NCI-H187 treated with DMSO at 0.1 percent for 48 hours (cell line): ENCODE measurements at places on chromosomes 13 and 19.

DNA sequence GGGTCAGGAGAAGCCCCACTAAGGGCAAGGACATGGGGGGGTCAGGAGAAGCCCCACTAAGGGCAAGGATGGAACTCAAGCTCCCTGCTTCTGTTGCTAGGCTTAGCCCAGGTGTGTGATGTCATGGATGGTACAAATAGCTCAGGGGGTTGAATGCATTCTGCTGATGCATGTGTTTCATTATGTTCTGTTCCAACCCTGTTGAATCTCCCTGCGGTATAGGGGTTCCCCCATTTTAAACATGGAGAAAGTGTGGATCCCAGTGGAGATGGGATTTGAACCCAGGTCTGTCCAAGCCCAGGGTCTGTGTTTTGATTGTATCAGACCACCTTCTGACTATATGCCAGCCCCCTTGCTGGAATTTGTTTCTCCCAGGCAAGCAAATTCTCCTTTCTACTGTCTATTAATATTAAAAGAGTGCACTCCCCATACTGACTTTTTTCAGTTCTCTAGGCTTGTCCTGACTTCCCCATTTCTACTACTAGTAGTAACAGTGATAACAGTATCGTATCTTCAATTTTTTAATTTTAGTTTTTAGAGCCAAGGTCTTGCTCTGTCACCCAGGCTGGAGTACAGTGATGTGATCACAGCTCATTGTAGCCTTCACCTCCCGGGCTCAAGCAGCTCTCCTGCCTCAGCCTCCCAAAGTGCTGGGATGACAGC, 6.7 kb downstream of the ZNF865 start:
- DNase-seq: no peak

DNA sequence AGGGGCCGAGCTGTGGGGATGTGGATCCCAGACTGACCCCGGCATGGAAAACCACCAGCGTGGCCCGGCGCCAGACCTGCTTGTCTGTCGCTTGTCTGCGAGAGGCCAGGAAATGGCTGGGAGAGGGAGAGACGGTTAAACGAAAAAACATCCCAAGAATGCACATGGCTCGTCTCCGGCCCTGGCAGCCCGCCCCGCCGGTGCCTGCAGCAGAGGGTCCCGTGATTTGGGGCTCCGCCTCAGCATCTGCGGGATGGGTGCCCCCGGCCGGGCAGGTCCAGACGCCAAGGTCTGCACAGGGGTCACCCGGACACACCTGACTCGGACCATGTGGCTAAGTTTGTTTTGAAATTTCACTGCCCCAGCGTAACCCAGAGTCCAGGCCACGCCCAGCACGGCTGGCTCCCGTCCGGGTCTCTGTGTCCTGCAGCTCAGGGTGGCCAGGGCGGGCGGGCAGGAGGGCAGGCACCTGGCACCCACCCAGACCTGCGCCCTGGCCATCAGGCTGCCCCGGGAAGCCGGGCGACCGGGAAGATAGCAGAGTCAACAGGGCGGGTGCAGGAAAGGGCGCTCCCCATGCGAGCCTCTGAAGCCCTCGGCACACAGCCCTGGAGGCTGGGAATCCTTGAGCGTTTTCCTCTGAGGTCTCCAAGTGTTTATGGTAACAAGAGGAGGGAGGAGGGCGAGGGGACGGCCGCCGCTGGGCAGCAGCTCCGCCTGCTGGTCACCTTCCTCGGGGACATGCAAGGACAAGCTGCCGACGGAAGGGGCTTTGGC, 103.2 kb downstream of the GADD45B start:
- no peak for DNase-seq

DNA sequence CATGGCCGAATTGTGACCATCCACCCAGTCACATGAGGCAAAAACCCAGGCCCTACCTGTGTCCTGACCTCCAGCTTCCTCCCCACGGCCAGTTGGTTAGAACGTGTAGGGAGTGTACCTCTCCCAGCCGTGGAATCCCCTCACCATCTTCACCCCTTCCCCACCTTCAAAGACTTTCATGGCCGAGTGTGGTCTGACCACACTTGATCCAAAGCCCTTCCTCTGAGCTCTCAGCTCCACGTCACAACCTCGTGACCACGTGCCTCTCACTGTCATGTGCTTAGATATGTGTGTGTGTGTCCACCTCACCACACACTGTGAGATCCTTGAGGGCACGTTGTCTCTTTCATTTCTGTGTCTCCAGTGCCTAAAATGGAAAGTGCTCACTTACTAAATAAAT, 48.6 kb upstream of the UBE2L5 start:
- no peak for DNase-seq

DNA sequence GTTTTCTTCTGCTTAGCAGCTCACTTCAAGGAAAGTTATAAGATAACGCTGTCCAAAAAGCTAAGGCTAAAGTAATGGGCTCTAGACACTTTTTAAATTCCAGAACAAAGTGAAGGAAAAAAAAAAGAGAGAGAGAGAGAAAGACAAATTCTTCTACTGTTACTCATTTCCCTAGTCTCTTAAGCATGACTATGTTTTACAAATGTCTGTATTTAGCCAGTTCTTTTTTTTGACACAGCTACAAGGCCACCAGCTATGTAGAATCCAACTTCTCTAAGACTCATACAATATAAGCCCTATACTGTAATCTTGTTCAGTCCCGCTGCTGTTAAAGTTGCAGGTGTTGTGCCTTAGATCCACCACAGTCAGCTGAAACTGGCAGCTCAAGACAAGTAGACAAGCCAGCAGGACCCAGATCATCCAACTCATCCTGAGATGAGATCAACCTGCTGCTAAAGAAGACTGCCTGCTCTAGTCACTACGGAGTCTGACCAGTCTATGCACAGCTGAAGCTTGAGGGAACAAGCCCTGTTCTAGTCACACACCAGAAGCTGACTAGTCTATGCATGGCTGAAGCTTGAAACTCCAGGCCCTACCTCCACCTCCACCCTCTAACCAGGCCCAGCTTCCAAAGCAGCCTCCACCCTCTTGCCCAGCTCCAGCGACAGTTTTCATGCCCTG, 10.3 kb upstream of the ZNF83 start:
- DNase-seq: no peak

GRCh38 chr19:34173193-34173956, 1.1 kb downstream of the LSM14A start:
- DNase-seq: no peak

- DNase-seq: no peak
Observed at GRCh38 chr13:37138169-37138568, 32.7 kb upstream of the CSNK1A1L start.

DNA sequence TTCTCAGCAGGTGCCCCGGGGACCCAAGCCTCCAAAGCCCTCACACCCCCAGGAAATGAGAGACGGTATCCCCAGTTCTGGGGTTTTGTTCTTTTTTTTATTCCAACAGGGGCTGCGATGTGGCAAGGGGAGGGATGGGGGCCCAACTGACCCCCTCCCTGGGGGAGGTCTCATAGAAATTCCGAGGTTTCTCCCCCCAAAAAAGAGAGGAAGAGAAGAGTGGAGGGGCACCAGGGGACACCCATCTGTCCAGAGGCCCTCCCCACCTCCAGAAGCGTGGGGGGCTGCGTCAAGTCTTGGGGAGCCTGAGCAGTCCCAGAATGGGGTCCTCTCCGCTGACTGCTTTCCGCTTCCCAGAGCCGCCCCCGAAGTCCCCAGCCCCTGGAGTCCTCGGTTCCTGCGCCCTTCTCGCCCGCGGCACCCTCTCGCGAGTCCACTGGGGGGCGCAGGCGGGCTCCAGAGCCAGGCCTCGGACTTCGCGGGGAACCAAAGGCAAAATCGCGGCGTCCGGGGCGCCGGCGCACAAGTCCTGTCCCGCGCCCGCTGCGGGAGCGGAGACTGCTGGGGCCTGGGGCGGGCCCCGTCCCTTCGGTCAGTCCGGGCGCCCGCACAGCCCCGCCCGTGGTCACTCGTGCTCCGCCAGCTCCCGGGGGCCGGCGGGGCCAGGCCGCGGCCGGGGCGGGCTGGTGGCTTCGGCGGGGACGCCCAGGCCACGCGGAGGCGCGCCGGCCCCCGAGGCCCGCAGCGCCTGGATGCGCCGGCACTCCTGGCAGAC, 4.4 kb upstream of the ATP1A3 start:
- no peak for DNase-seq

DNA sequence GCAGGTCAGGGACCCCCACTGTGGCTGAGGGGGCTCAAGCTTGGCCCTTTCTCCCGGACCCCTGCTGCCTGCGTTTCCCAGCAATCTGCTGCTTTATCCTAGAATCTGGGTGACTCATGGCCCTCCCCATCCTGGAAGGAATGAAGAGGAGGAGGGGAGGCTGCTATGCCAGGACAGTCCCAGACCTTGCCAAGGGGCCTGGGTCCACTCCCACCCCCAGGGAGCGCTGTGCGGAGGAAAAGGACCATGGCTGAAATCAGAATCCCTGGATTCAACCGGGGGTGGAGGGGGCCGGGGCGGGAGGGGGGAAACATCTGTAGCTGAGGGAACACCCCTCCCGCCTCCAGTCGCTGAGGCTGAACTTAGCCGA, 20.5 kb downstream of the ZNF114 start:
- no peak for DNase-seq

DNA sequence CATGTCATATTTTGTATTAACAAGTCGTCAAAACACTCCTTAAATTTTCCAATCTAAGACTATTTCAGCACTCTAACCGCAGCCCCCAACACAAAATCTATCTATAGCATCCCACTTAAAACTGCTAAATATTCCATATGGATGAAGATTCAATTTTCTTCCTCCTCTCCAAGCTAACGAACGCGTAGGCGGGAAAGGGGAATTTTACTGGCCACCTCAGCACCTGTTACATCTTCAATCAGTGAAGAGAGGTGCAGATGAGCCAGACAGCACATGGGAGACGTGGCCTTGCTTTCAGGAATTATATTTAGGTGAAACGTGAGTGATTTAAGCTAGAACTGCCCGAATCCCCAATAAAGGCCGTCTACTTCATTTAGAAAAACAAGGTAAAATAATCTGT, 1.1 kb downstream of the RBM26 start:
- DNase-seq: no peak

DNA sequence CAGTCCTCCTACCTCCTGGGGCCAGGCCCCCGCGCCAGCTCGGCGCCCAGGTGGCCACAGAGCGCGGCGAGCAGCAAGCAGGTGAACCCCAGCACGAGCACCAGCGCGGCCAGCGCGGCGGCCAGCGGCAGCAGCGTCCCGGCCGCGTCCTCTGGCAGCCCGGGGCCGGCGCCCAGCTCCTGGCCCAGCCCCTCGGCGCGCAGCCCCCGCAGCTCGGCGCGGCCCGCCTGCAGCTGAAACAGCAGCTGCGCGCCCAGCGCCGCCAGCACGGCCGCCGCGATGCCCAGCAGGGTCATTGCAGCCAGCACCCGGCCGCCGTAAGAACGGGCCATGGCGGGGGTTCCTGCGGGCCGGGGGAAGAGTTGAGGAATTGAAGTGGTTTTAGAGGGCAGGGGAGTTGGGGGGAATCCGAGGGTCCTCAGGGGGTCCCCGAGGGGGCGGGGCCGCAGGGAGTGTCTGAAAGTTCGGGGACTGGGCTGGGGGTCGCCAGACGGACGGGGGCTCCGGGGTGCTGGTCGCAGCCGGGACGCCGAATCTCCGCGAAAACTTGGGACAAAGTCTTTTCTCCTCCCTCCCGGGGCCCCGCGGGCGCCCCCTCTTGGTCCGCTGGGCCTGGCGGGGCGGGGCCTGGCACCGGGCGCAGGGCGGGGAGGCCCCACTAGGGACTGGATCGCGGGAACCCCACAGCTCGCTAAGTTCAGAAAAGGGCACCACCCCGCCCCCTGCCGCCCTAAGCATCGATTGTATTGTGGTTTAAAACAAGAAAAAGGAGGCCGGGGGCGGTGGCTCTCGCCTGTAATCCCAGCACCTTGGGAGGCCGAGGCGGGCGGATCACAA, at the start of gene TMEM221:
Gene TMEM221 (minus strand): TSS at position 538 of the 837 bp plus-strand sequence. CDS start 206 bp downstream, at position 332.
- no peak for DNase-seq

GRCh38 chr19:46515879-46516350, 20.2 kb upstream of the PNMA8B start:
- no peak for DNase-seq

DNA sequence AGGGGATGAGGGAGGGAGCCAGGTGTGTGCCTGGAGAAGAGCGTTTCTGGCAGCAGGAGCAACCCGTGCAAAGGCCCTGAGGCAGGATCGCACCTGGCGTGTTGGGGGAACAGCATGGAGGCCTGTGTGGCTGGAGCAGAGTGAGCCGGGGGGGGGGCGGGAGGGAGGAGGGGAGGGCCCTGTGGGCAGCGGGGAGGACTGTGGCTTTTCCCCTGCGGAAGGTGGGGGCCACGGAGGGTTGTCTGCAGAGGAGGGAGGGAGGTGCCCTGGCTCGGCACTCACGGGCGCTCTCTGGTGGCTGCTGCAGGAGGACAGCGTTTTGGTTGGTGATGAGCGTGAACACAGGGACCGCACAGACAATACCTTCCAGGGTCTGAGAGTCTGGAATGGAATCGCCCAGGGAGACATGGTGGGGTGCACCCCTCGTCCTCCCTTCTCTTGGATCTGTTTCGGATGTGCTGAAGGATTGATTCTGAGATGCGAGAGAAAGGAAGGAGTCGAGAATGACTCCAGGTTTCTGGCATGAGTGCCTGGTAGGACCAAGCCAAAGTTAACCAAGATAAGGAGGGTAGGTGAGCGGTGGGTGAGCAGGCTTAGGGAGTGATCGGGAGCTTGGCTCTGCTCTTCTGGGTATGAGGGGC, 6.5 kb downstream of the RAB11B start:
- DNase-seq: no peak

DNA sequence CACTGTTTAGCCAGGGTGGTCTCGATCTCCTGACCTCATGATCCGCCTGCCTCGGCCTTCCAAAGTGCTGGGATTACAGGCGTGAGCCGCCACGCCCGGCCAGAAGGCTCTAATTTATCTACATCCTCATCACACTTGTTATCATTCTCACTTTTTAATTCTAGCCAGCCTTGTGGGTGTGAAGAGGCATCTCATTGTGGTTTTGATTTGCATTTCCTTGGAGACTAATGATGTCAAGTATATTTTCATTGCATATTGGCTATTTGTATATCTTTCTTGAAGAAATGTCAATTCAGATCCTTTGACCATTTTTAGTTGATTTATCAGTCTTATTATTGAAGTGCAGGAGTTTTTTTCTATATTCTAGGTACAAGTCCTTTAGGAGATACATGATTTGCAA, 27.7 kb upstream of the HIF3A start:
- DNase-seq: no peak

- DNase-seq: no peak
Observed at GRCh38 chr19:2700660-2701360, 1.7 kb downstream of the GNG7 start.

DNA sequence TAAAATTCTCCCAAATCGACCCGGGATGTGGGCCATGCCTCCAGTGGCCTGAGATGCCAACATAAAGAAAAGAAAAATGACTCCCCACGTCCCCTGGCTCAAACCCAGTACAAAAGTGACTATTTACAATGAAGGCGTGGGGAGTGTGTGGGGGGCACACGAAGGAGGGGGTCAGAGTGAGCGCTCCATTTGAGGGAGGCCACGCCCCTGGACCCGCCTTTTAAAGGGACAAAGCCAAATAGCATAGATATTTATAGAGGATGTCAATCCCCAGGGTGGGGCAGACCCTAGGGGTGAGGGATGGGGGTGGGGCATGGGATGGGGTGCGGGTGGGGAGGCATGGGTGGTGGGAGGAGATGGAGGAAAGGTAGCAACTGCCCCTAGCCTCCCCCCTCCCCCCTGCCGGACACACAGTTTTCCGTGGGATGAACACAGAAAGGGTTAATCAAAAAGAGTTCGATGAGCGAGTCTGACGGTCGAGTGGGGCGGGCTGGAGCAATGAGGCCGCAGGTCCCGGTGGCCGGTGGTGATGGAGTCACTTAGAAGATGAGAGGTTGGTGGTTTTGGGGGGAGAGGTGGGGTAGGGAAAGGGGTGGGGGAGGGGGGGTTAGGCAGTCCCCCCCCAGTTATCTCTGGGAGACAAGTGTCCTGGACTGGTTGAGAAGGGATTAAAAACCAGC, 20.1 kb upstream of the NANOS2 start:
- DNase-seq: no peak

- DNase-seq: no peak
Observed at GRCh38 chr13:97254816-97255215, 32.7 kb downstream of the MBNL2 start.

GRCh38 chr13:43835701-43836100, 43.8 kb downstream of the CCDC122 start:
- DNase-seq: no peak
